ENCODE measurements at places on chromosomes 3 and 15.

- no peak for DNase-seq
Observed at GRCh38 chr3:195896361-195897080, 11.8 kb downstream of the TNK2 start.

DNA sequence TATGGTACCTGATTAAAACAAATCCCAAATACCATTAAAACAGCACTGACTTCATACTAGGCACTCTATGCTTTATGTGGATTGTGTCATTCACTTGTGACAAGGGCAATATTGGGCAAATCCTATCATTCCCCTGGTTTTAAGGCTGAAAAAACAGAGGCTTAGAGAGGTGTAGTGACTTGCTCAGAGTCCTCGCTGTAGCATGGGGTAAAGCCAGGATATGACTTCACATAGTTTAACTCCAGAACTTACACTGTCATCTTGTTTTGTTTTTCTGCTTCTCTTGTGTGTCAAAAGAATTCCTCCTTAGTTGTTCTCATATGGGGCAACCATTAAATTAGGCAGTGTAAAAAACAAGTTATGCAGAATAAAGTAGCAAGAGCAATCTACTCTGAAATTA is 40.3 kb upstream of the ICE2 start:
- no peak for DNase-seq

GRCh38 chr3:11995120-11995519 is 9.1 kb upstream of the SYN2 start:
- no peak for DNase-seq

- no peak for DNase-seq
Observed at GRCh38 chr15:64901914-64902313, 9.8 kb upstream of the ANKDD1A start.

DNA sequence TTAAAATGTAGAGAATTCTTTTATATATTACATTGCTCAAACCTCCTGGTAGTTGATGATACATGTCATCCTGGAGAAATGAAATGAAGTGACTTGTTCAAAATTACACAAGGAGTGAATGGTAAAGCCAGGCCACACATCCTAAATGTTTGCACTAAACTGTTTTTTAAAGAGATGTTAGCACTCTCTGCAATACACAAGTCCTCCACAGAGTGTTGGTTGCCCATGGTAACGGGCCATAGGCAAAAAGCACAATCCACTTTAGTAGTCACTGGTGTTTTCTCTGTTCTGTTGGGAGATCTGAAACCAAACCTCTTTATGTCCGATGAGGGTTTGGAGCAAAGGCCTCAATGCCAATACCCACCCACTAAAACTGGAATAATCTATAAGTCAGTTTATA is 907.4 kb downstream of the NTRK3 start:
- no peak for DNase-seq

- no peak for DNase-seq
Observed at GRCh38 chr15:63601704-63602185, 4.6 kb downstream of the FBXL22 start.

GRCh38 chr3:174955513-174956016 is 96.4 kb downstream of the NAALADL2 start:
- DNase-seq = no peak
